ENCODE measurements at places on chromosomes 16 and 17. TPM values are rescaled to one million over a fixed set of nuclear protein-coding genes. Genes with fewer than 3 reads are reported as not detected.

SHISA6 gene
- total RNA-seq, result not detected

DNA sequence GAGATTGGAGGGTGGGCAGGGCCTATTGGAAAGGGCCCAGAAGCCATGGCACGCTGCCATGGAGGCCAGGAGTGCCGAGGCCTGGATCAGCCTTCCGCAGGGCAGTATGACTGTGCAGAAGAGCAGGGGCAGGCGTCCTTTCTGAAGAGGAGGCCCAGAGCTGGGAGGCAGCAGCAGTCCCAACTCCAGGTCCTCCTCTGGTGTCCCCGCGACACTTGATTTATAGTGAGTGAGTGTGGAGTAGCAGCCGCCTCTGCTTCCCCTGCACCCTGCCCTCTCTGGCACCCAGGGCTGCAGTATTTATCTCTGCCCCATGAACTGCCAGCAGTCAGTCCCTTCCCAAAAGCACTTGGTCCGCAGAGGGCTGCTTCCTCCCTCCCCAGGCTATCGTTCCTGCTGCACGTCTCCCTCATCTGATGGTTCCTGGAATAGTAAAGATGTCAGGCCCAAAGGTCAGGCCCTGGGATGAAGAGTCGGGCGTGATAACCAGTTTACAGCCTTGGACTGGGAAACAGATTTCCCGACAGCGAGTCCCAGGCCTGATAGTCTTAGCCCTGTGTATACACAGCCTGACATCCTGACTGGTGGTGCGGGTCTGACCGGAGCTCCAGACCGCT lies 32.9 kb downstream of the PGS1 start:
- no peaks in the 10 kb centered on the region for H3K27me3 ChIP-seq
- H3K36me3 ChIP-seq, result peaks cover 22% of the 10 kb centered on the region
- peaks cover 87% of the 10 kb centered on the region for H3K4me1 ChIP-seq
- no peak for DNase-seq
- H3K4me3 ChIP-seq, result no peak overlapping the region

DNA sequence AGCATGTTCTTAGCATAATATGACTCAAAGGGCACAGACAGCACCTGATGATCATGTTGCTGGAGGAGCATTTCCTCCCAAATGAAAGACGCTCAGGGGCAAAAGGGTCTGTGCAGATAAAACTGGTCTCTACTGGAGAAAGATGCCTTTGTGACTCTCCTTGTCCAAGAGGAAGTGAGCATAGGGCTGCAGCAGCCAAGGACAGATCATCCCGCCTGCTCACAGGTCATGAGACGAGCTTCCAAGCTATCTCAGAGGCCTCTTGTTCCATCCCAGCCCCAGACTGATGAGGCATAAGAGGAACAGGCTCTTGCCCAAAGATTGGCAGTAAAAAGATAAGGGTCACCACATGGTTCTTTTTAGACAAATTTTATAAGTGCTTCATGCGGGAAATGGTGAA lies 141.8 kb downstream of the KATNIP start:
- no peaks in the 10 kb centered on the region for H3K36me3 ChIP-seq
- H3K4me3 ChIP-seq, result no peak overlapping the region
- no peak for DNase-seq
- no peaks in the 10 kb centered on the region for H3K27me3 ChIP-seq

DNA sequence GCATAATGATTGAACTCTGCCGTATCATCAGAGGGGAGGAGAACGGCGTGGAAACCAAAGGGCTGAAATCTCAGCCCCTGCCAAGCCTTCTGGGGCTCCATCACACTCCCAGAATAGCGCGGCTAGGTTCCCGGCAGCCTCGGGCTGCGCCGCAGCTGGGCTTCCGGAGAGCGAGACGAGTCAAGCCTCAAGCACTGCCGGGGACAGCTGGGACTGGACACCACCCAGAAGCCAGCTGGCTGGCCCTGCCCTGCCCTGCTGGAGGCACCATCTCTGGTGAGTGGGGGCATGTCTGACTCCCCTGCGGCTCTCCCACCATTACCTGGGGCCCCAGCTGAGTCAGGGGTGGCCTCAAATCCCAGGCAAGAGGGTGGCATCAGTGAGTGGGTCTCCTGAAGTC lies 7.2 kb upstream of the GPRC5C start:
- no peaks in the 10 kb centered on the region for H3K36me3 ChIP-seq
- DNase-seq, result no peak
- no peaks in the 10 kb centered on the region for H3K4me1 ChIP-seq
- no peak overlapping the region for H3K4me3 ChIP-seq
- no peak overlapping the region for H3K27ac ChIP-seq
- peaks cover 30% of the 10 kb centered on the region for H3K27me3 ChIP-seq

DNA sequence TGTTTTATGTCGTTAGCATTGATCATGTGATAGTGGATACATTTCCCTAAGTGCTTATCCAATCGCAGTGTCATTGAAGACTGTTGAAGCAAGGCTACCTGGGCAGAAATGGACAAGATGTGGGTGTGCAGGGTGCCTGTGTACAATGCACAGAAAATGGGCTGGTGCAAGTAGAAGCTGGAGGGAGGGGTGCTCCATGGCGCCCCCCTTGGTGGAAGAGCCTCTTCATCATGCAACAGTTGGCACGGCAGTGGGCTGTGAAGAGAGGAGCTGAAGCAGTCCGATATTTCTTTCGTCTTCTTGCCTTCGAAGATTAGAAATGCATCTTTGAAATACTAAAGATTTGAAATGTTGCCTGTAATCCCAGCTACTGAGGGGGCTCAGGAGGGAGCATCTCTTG lies 100.5 kb downstream of the PLCG2 start:
- no peaks in the 10 kb centered on the region for H3K36me3 ChIP-seq
- no peaks in the 10 kb centered on the region for H3K4me1 ChIP-seq
- H3K27ac ChIP-seq, result no peak overlapping the region
- H3K4me3 ChIP-seq, result no peak overlapping the region

DHRS7C gene
- total RNA-seq, result not detected

DNA sequence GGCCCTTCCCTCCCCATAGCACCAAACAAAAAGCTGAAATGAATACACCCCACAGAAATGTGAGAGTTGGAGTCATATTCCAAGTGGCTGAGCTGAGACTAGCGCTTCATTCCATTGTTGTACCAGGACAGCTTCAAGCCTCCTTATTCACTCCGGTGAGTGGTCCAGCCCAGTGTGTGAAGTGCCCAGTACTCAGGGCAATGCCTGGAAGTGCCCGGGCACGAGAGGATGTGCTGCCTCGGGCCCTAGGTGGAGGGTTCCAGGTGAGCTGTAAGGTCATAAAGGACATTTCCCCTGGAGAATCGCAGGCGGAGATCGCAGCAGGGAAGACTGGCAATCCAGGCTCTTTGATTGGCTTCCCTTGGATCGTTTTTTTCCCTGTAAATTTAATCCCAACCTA lies 5.4 kb upstream of the CYLD start:
- peaks cover 33% of the 10 kb centered on the region for H3K4me1 ChIP-seq
- H3K4me3 ChIP-seq, result no peak overlapping the region
- H3K36me3 ChIP-seq, result peaks cover 27% of the 10 kb centered on the region

DNAAF1 gene
- total RNA-seq, result not detected

- no peak overlapping the region for H3K4me3 ChIP-seq
- peaks cover 31% of the 10 kb centered on the region for H3K27me3 ChIP-seq
- no peaks in the 10 kb centered on the region for H3K36me3 ChIP-seq
- DNase-seq, result no peak
- H3K4me1 ChIP-seq, result no peaks in the 10 kb centered on the region
These were observed 16.4 kb upstream of the CCL23 start for GRCh38 chr17:36034127-36034526.

PRR35 gene
- not detected for total RNA-seq

OTOP3 gene
- total RNA-seq, result not detected

- peak; percentile 59 for DNase-seq
- peak overlapping the region; percentile 94 for H3K27ac ChIP-seq
These were observed 120.2 kb downstream of the METRNL start for GRCh38 chr17:83199500-83200201.

- H3K4me3 ChIP-seq, result no peak overlapping the region
- no peak overlapping the region for H3K27ac ChIP-seq
- H3K36me3 ChIP-seq, result peaks cover 22% of the 10 kb centered on the region
- no peaks in the 10 kb centered on the region for H3K27me3 ChIP-seq
- no peak for DNase-seq
These were observed 18.4 kb downstream of the TUBD1 start for GRCh38 chr17:59874376-59874775.
